ENCODE measurements at places on chromosomes 12 and 14.
A peak's percentile ranks its signal among the peaks of the same experiment; 100 is the strongest.

GRCh38 chr12:105330931-105331804 is 677 bp downstream of the C12orf75 start:
- DNase-seq, result peak; percentile 19

DNA sequence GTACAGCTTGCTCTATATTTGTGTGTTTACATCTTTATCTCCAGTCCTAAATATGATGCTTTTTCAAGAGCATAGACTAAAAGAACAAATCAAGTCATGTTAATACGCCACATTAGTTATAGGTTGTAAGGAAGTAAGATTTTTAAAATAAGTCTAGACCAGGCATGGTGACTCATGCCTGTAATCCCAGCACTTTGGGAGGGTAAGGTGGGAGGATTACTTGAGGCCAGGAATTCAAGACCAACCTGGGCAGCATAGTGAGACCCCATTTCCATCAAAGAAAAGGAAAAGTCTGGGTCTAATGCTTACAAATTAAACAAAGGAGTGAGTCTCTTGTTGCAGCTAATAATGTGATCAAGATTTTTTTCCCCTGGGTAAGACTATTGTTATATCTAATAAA is 118.9 kb downstream of the GPR135 start:
- no peak for DNase-seq

DNA sequence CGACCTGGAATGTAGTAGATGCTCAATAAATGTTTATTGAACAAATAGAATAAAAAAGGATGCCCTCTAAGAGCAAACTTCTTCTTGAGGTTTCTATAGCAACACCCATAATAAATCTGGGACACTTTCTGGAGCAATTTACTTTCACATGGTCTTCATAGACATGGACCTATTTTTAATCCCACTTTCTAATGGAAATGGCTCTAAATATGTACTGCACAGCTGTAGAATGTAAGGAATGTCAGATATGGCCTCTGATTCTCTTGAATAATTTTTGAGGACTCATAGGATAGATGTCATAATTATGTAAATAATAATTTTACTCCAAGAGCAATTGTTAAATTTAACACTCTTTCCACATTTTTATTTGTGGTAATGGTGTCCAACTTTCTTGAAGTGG is 133.5 kb upstream of the DAAM1 start:
- no peak for DNase-seq

DNA sequence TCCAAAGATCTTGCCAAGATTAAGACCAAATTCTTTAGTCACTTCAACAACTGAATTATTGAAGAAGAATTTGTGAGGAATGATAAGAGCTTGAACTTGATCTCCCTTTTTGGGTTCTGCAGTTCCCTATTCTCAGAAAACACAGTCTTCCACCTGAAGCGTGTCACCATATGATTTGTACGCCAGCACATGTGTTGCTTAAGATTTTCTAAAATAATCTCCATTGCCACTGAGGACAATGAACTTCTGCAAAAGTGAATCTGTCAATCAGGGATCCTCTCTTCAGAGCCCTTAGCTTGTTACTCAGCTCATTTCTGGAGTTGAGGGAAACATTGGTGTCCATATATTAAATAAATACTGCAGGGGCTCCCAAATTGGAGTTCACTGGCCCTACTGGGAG is 4.2 kb upstream of the SPIC start:
- DNase-seq, result no peak

- no peak for DNase-seq
Measured at GRCh38 chr14:36365766-36366165, 45.3 kb upstream of the MBIP start.

GRCh38 chr14:68667313-68667791 is 125.5 kb downstream of the ZFP36L1 start:
- no peak for DNase-seq

- DNase-seq, result no peak
Measured at GRCh38 chr12:117067016-117067415, 32.2 kb downstream of the TESC start.

DNA sequence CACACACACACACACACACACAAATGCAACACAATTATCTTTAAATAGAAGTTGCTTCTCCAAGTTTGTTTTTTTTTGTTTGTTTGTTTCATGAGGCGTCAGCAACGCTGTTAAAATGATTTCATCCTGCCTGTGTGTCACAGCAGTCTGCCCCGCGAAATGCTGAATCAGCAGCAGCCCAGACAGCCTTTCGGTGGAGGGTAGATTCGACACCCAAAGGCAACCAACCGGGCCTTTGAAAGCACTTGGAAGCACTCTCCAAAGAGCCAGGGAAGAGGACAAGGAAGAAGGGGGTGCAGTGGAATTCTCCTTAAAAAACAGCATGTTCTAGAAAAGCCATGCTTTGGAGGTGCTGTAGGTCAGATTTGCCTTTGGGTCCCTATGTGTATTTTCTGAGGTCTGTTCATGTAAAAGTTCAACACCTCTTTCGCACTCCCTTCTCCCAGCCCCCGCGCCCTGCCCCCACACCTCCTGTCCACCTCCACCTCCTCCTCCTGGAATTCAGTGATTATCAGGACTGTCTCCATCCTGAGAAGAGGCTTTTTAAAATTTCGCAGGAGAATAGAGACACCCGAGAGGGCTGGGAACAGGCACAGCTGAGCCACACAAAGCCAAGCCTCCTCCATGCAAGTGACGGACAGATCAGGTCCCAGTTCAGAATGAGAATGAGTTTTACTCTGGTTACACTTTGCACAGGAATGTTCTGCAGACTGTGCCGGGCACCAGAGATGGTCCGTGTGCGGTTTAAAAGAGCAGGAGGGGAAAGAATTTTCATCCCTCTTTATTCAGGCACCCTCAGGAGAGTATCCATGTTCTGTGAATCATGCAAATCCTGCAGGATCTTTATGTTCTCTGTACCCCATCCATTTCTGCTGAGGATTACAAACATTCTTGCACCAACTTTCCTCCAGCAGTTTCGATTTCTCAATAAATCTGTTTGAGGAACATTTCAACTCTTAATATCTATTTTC is 177.9 kb downstream of the ETV6 start:
- no peak for DNase-seq

Data from PC-3 (cell line).